Right ventricle myocardium inferior (tissue), 1 donor: ENCODE measurements at places on chromosomes 3 and 15. TPM values are rescaled to one million over a fixed set of nuclear protein-coding genes. Genes with fewer than 3 reads are reported as not detected.
A peak's percentile ranks its signal among the peaks of the same experiment; 100 is the strongest.

DNA sequence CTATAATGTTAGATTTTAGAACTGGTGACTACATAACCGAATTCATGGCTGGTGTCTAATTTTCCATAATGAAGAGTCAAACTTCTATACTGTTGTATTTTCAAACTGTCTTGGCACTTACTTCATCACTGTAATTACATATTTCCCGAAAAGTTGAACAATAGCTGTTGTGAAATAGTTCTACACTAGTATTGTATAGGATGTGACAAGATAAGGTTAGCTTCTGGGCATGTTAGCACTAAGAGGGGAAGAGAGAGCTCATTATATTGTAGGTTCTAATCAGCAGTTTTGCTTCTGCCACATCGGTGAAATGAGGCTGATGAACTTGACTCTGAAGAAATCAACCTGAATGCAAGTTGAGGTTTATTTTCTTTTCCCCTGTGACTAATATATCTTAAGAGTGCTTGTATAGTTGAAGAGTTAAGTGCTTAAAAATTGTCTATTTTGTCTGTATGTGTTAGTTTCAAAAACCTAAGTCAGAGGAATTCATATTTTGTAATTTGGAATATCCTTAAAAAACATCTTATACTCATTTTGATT is 8.9 kb downstream of the GYG1 start:
- no peak for DNase-seq

DNA sequence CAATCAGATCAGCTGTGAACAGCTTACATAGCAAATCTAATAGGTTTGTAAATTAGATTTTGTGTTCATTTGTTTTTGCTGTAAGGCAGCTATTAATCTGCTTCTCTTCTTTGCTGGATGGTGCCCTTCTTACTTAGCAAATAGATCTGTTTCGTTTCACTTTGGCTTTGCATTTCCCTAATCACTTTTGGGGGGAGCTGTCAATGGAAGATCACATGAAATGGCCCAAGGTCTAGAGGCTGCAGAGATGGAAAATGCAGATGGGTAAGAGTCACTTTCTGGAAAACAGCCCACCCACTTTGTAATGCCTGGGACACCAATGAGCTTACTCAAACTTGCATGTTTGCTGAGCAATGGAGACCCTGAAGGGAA is 36.4 kb downstream of the ST8SIA2 start:
- DNase-seq = no peak

- no peak for DNase-seq
Measured at GRCh38 chr3:135229018-135229495, 434.0 kb downstream of the EPHB1 start.

DNA sequence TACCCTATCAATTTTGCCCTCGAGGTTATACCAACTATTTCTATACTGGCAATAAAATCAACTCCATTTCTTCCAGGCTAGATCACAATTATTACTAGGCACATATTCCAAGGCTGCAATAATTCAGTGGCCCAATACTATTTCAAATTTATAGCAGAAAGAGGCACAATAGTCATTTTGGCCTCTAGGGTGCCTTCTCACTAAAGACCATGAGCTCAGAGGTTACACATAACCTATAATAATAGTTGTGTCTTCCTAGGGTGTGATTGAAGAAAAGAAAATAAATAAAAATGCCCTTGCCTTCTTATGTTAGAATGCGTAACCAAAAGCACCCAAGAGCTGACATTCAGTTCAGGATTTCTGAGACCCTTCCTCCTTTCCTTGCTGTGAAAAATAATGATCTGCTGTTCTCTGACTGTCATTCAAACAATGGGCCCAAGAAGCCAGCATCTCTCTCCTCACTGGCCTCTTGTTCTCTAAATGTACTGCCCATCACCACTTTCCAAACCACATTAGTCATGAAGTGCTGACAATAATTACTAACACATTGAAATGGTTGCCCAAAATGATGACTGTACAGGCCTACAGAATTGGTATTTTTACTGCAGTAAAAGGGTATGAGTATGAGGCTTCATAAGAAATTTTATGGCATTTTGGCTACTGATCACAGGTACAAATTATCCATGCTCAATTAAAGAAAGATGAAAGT is 244.8 kb downstream of the LRRN1 start:
- DNase-seq = no peak

DNA sequence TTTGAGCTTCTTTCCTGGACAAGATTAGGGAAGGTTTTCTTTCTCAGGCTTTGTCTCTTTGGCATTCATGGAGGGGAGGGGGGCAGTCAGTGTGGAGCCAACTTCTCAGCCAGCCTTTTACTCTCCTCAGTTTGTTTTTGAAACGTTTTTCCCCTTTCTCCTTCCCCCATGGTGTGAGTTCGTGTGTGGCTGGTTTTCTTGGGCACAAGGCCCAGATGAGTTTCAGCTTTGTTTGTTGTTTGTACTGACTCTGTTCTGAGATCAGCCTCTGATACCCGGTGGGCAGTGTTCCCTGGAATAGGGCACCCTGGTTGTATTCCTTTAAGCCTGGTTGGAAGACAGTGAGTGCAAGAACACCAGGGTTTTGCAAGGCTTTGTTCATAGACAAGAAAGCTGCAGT is 168.2 kb upstream of the RARB start:
- DNase-seq = no peak

GRCh38 chr3:119417771-119418512 is 45.5 kb downstream of the TMEM39A start:
- DNase-seq = no peak

GRCh38 chr15:78067328-78068228 is 9.9 kb downstream of the TBC1D2B start:
- DNase-seq = no peak

DNA sequence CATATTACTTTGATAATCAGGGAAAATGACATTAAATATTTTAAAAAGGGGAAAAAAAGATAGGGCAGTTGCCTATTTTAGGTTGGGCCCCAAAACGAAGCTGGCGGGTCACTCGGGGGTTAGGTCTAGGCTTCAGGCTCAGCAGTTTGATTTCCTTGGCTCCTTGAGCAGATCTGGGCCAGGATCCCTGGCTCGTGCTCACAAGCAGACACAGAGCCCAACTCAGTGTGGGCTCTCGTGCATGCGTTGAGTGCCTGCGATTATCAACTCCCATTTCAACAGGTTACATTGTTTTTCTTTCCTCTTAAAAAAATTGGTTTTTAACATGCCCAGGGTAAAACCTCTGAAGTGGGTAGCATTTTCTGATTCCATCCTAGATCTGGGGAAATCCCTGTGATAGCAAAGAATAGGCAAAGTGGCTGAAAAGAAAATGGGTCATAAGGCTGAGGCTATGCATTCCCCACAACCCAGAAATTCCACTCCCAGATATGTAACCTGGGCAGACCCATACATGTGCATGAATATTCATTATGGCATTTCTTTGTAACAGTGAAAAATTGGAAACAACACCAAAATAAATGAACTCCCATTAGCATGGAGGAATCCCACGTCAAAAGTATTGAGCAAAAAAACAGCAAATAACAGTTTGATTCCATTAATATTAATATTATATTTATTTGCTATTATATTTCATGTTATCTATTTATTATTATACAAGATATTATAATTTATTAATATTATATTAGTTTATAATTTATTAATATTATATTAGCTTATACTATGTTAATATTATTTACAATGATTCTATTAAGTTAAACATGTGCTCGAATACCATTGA is 27.8 kb downstream of the FAM43A start:
- DNase-seq = no peak

GRCh38 chr3:16385151-16385550 is 120.1 kb downstream of the OXNAD1 start:
- no peak for DNase-seq

GPR156 gene
- not detected for total RNA-seq

GRCh38 chr15:71456362-71456761 is 341.1 kb downstream of the THSD4 start:
- DNase-seq = no peak

DNA sequence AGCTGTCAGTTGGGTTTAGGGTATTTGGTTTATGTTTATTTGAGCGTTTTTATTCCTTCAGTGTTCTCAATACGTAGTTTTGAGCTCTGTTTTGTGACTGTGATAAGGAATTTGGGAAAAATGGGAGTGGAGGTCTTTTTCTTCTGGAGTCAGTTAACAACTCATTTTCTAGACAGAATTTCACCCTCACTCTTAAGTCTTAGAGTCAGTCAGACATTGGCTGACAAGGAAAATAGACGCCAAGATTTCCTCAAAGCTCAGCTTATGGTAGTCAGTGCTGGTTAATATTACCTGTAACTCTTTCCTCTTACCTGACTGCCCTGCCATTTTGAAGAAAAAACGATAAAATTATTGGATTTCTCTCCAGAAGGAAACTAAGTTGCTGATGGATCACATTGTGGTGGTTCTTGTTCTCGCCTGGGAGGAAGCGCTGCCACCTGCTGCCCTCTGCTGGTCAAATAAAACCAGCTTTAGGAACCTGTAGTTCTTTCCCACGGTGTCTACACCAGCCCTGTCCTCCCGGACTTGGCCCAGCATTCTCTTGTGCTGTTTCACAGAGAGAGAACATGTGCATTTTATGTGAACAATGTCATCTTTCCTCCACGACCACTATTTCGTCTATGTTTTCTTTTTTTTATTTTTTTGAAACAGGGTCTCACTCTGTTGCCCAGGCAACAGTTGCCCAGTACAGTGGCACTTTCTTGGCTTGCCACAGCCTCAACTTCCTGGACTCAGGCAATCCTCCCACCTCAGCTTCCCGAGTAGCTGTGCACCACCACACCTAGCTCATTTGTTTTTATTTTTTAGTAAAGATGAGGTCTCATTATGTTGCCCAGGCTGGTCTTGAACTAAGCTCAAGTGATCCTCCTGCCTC is 41.4 kb upstream of the UMPS start:
- DNase-seq = peak; percentile 84

DNA sequence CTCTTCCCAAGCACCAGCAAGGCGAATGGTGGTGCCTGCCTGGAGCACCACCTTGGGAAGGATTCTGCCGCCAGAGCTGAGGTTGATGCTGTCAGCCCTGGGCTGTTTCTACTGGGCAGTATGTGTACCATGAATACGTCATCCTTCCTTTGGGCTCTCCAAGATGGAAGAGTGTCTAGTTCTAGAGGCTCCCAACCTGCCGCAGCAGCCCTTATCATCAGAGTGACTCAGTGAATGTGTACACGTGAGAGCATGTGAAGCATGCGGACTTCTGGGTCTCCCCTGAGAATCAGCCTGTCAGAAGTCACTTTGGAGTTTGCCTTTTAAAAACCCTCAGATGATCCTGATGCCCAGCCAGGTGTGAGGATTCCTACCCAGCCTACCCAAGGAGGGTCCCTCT is 20.9 kb downstream of the PLA2G4D start:
- no peak for DNase-seq

DNA sequence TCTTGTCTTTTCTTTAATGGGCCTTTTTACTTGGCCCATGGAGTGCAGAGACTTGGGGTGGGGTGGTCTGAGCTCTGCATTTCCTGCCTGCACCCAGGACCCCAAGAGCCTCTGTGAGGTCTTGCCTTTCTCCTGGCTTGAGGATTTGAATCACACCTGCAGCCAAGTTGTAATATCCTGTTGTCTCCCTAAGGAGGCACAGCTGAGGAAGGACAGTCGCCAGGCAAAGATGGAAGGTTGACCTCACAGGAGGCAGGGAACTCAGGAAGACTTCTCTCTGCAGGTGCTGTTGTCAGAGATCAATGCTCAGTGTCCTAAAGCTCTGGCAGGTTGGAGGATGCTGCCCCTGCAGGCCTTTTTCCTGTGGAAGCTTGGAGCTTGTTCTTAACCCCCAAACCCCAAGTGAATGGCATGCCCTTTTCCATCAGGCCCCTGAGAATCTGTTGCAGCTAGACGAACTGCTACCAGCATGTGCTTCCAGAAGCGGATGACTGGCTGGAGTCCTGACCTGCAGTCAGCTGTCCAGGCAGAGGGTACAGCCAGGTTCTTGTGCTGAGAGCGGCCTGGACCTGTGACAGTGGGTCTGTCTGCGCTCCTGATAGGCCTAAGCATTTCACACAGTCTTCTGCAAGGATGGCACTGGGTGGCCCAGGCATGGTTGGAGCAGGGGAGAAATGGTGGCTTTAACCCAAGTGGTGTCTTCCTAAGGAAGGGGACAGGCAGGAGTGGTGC is 120.0 kb downstream of the EEFSEC start:
- no peak for DNase-seq

LRRC15 gene
- 0.14 TPM for total RNA-seq

DNA sequence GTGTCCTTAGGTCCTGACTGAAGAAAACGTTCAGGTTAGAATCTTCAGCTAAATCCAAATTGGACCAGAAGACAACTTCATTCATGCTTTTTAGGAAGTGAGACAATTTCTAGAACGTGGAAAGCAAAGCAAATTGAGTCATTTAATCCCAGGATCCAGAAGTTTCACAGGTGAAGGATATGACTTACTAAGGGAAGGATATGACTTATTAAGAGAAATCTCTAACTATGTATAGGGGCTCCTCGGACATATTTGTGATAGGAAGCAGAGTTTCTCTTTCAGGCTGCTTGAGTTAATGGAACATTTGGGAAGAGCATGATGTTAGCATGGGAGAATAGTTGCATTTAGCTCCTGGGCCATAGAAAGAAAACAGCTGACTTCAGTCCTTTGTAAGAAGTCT is 16.1 kb upstream of the PLOD2 start:
- DNase-seq = no peak

GRCh38 chr3:196624067-196624790 is 15.3 kb upstream of the NRROS start:
- no peak for DNase-seq

FGF12 gene
- 340 TPM for total RNA-seq

GRCh38 chr15:60994963-60995475 is 234.1 kb downstream of the RORA start:
- no peak for DNase-seq

DNA sequence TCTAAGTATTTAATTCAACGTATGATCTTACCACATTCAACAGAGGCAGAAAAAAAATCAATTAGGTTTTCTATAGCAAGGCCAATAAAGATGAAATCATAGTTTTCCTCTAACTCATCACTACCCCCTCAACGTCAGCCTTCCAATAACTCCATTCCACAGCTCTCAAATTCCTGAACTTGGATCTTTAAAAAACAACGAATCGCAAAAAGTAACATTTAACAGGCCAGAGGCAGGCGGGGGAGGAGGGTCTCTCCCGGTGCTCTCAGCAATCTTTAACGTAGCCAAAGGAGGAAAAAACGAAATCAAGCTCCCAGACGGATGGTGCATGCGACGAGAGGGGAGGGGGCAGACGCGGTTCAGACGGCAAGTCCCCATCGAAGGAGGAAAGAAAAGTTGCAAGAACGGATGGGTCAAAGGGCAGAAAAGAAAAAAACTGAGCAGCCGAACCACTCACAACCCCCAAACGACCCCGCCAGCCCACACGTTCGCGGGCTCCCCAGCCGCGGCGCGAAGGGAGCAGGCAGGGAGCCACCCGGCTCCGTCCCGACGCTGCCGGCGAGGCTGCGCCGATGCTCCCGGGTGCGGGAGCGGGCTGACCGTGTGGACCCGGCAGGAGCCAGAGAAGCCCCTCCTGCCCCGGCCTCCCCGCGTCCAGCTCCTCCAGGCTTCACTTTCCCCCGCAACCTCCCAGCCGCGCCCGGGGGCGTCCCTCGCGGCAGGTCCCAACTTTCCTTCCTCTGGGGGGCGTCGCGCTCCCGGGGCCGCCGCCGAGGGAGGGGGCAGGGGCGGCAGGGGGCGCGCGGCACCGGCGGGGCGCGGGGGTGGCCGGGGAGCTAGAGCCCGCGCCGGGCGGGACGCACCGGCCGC is 703 bp downstream of the PEAK1 start:
- peak; percentile 73 for DNase-seq
